Astrocyte of the cerebellum (primary cell): ENCODE measurements at places on chromosomes 1 and 21.
A peak's percentile ranks its signal among the peaks of the same experiment; 100 is the strongest.

- no peak for DNase-seq
These were observed 79.0 kb upstream of the HMGB4 start for GRCh38 chr1:33784876-33785275.

- DNase-seq, result no peak
These were observed 9.5 kb downstream of the F3 start for GRCh38 chr1:94532077-94532476.

DNA sequence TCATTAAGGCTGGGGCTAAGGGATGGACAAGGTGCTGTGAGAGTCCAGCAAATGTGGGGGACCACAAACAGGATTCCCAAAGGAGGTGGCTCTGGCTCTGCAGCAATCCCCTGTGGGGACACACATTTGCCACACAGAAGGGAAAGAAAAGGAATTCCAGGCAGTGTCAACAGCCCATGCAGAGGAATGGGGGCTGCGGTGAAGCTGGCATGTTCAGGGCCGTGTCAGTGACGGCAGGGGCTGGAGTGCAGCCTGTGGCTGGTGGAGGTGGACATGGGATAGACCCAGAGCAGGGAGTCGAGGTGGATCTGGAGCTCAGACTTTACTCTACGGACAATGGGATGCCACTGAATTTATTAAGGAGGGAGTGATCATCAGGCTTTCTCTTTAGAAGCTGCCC lies 183.2 kb downstream of the TRABD2B start:
- no peak for DNase-seq

- DNase-seq, result no peak
These were observed 8.3 kb downstream of the NHLH2 start for GRCh38 chr1:115832651-115833050.

- no peak for DNase-seq
These were observed 29.4 kb upstream of the KCNJ15 start for GRCh38 chr21:38227401-38227800.

- DNase-seq, result no peak
These were observed 8.3 kb downstream of the HMGCL start for GRCh38 chr1:23816906-23817305.

DNA sequence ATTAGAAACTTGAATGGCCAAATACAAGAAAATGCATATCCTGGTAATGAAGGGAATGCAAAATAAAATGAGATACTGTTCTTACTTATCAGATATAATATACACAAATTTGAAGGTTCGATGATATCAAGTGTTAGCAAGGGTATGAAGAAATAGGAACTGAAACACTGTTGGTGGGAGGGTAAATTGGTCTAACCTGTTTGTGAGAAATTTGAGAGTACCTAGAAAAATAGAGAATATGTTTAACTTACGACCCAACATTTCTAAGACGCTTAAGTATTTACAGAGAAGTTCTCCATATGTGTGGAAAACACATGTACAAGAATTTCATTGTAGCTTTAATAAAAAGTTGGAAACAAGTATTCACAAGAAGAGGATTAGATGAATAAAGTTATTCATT lies 25.9 kb downstream of the ATG4C start:
- DNase-seq, result no peak

GRCh38 chr1:62912028-62912638 lies 128.2 kb downstream of the ATG4C start:
- peak; percentile 5 for DNase-seq
